ENCODE measurements at places on chromosomes 12 and 14. TPM values are rescaled to one million over a fixed set of nuclear protein-coding genes. Genes with fewer than 3 reads are reported as not detected.

Gene KRT85
- 0.06 TPM for total RNA-seq

Gene KLRK1
- total RNA-seq: not detected

Gene CACNA1C
- 0.09 TPM for total RNA-seq

Gene POLE
- total RNA-seq: 46.5 TPM

Gene HOXC6
- total RNA-seq: 3.4 TPM

Gene RPGRIP1
- 0.26 TPM for total RNA-seq

Gene GRIN2B
- 3.9 TPM for total RNA-seq

Gene ZBTB25
- total RNA-seq: 5.9 TPM

Gene SLC25A47
- total RNA-seq: not detected

Gene SIRT4
- total RNA-seq: 0.71 TPM

Gene KCNH3
- 2.3 TPM for total RNA-seq

Gene CFAP251
- total RNA-seq: 0.96 TPM

Gene CLEC1A
- not detected for total RNA-seq
